ENCODE measurements at places on chromosomes 12 and 14.

- DNase-seq: no peak
Measured at GRCh38 chr12:1719139-1719538, 28.3 kb downstream of the ADIPOR2 start.

- no peak for DNase-seq
Measured at GRCh38 chr12:41967668-41968500, 176.8 kb downstream of the GXYLT1 start.

DNA sequence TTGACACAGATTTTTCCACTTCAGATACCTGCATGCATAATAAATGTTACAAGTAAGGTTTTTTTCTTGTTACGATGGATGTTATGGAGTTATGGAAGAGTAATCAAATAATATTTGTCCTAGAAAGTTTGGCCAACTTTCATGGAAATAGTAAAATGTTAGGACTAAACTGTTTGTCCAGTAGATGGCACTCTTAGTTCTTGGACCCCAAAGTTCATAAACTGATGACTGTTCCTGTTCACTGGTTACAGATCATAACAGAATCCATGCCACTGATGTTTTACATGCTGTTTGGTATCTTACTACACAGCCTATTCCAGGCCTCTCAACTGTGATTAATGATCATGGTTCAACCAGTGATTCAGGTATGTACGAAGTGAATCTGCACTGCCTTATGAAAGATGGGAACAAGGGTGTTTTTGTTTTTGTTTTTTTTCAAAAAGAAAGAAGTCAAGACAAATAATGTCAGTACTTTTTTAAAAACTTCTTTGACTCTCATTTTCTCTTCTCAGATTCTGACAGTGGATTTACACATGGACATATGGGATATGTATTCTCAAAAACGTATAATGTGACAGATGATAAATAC is 48.8 kb upstream of the SLCO1C1 start:
- DNase-seq: no peak

GRCh38 chr12:124543052-124543589 is 24.3 kb downstream of the NCOR2 start:
- DNase-seq: no peak

DNA sequence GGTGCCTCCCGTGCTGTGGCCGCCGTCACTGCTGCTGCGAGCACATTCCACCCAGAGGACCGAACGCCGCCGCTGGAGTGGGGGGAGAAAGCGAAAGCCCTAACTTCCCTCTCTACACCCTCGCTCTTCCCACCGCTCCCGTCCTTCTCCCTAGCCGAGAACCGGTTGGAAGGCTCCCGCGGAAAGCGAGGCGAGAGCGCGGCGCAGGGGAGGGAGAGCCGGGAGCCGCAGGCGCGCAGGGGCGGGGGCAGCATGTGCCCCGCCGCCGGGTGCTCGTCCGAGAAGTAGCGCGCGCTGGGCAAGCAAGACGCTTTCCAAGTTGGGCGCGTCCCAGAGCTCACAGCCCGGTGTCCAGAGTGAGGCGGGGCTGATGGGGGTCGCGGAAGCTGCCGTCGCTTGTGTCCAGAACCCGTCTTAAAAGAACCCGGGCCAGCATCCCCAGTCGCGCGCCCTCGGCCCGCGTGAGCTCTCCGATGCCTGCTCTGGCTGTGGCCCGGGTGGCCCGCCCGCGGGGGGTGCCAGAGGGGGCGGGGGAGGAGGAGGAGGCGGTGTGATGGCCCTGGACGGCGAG is at the start of gene TRHDE:
TRHDE (plus strand) TSS at position 280 of the 571 bp plus-strand sequence; CDS start at position 554, 274 bp downstream.
- no peak for DNase-seq

DNA sequence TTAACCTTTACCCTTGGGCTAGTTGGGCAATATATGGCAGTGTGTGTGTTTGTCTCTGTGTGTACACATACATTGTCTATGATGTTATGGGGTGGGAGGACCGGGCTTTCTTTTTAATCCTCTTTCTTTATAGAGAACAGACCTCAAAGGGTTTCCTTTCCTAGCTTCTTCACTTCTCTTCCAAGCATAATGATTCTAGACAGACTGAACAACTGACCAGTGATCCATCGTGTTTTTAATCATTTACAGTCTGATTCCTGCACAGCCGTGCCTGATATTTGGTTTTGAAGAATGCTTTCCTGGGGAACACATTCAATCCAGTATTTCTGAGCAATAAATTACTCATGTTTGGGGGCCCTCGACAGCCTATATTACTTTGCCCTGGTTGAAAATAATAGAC is 481.1 kb upstream of the DCN start:
- no peak for DNase-seq

DNA sequence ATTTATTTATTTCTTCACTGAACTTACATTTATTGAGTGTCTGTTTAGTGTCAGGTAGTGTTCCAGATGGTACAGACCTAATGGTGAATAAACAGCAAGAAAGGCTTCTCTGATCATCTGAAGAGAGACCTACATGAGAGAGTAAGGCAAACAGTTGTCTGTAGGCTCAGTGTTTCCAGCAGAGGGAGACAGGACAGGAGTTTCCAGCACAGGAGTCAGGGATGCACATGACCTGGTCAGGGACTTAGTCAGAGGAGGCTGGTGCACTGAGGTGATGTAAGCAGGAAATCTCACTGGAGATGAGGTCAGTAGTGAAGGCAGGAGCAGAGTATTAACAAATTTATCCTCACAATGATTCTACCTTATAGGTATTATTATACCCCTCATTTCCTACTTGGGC is 233.2 kb downstream of the MDGA2 start:
- no peak for DNase-seq

DNA sequence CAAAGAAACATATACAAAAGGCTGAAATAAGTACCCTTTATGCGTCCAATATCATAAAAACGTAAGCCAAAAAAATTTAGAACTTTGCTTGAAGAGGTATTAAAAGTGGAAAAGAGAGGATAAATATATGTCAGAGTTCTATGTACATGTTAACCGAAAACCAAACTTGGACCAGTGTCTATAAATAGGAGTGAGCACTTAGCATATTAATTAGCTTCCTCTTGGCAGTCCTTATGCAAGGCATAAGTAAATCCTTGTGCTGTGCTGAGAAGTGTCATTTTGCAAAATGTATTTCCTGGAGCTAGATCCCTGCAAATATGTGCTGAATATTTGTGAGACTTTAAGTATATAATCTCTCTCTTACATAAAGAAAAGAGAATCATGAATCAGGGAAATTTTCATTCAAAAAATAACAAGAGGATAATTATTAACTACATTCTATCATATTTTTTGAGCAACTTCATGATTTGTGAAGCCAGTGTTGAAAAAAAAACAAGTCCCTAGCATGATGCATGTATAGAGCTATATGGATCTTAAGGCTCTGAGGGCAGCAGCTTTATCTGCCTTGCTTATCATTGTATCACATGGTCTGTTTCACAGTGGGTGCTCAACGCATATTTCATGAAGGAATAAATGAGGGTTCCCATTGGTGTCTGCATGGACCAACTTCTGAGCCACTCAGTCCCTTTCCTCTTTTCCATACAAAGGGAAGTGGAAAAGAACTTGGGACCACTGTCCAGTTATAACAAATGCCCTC is 326.1 kb downstream of the PDZRN4 start:
- no peak for DNase-seq

- no peak for DNase-seq
Measured at GRCh38 chr14:50542941-50543418, 10.6 kb upstream of the MAP4K5 start.

DNA sequence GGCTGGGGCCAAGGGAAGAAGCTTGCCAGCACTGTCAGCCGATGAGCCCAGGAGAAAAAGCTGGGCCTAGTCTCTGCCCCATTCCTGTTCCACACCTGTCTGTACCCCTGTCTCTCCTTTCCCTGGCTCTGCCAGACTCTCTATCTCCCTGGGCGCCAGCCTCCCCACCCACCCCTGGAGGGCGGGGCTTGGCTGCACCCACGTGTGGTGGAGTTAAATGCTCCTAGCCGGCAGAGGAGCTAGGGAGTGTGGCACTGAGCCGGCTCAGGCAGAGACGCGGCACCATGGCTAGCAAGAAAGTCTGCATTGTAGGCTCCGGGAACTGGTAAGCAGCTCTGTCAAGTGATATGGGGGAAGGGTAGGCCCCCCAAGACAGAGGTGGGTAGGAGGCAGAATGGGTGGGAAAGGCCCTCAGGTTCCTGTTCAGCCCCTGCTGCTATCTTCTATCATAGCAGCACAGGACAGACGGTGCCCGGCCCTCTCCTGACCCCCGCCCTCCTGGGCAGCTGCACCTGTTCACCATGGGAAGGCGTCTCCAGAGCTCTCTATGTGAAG is at the start of gene GPD1:
GPD1 (plus strand) TSS at position 242 of the 555 bp plus-strand sequence; CDS start at position 285, 43 bp downstream.
- DNase-seq: peak; percentile 14

GRCh38 chr12:10363914-10364814 is 25.7 kb downstream of the KLRK1 start:
- no peak for DNase-seq

DNA sequence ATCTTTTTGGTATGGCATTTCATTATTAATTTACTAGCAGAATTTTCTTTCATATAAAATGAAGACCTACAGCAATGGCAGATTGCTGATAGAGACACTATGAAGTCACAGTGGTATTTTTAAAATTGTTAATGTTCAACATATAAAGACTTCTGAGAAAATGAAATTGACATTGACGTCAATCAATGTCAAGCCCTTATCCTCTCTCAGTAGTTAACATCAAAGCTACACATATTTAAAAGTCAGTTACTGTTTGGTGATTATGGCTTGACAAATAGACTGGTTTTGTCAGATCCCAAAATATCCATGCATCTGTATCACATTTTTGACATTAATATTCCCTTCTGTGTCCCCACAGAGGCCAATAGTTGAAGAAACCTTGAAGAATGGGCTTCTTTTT is 1069.1 kb upstream of the SEL1L start:
- DNase-seq: no peak

- no peak for DNase-seq
Measured at GRCh38 chr12:19451196-19451595, 11.9 kb downstream of the AEBP2 start.
